ENCODE measurements at places on chromosomes 12 and 14.

DNA sequence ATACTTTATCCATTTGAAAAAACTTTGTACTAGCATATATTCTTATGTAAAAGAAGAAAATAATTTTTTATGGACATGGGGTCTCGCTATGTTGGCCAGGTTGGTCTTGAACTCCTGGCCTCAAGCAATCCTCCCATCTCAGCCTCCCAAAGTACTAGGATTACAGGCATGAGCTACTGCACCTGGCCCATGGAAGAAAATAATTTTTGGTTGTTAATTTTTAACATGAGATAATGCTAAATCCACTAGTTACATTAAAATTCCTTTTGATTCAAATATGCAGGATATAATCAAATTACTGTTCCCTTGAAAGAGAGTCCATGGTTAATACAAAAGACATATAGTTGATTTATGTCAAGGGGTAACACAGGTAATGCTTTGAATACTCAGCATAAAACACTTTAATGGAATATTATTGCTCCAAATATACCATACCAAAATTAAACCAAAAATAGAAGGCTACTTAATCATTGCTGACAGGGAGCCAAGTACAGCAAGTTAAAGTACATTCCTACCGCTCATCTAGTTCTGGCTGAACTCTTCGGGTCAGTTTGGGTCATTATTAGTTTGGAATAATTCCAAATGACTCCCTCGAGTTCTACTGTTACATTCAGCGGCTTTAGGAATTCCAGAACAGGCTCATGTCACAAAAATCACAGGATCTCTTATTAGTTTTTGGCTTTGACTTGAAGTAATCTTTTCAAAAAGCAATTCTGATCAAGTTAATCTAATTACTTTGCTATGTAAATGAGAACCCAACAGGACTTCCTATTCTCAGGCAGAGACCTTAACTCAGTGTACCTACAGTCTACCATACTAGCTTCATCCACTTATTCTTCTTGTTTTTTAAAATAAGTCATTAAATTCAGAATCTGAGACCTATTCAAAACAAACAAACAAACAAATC, 6.1 kb downstream of the SOS2 start:
- no peak for DNase-seq

DNA sequence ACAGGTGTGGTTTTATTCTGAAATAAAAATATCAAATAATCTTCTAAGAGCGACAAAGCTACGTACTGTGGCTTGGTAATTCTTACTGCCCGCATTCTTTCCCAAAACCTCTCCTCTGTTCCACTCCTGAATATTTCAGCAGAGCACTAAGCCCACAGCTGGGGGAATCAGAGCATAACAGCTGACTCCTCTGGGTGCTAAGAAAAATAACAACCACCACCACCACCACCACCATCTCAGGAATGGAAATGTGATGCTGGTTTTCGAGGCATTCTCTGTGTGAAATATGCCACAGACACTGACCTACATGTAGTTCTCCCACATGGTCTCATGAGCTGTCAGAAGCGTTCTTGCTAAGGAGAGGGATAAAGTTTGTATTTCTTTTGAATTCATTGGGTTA, 183.7 kb downstream of the BMP4 start:
- DNase-seq: no peak

DNA sequence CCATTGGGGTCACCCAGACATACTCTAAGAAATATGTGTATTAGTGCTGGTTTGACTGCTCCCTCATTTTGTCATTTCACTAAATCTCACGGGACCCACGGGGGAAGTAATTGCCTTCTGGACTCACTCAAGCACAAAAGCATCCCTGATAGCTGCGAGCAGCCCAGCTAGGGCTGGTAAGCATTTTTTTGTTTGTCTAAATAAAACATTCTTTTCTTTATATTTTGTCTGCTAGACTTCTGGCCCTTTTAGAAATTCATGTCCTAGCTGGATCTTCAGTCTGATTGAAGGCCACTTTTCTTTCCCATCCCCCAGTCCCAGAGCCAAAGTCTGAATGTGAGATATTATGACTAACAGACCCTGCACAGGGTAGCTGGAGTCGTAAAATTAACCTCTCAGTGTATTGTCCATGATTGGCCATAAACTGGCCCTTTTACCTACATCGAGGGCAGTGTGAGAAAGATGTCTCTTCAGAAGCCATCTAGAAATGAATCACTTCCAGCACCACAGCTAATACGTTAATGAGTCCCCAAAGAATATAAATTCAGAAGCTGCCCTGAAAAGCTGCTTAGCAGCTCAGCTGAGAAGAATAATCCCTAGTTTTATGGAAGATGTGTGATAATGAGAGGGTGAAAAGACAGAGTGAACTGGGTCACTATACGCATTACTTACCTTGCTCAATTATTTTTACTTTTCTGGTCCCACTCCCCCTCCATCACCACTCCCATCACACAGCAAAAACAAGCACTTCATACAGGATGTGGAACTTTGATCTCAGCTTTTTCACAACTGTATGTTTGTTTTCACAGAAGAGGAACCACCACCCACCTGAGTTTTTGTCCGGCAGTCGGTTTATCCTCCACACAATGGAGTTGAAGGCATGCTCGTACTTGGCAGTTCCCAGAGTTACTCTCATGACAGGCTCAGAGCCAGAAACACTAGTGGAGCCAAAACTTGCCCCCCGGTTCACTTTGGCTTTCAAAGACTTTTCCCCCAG, 55.6 kb upstream of the GTF2A1 start:
- DNase-seq: no peak

DNA sequence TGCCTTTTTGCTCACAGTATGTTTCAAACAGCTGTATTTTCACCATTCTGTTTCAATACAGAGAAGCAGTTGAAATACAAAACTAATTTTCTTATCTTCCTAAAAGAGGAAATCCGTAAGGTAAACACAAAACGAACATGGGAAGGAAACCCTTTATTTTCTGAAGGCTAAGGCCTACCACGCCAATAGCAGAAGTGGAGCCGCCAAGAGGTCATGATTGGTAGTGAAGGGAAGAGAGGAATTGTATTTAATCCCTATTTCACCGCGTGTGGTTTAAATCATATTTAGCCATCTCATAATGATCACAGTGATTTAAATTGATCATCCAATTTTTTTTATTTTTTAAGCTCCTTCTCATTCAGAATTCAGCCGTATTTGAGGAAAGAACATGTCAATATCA, 398.2 kb downstream of the PRKD1 start:
- no peak for DNase-seq

- DNase-seq: no peak
Observed at GRCh38 chr12:130053651-130054069, 108.6 kb upstream of the FZD10 start.

GRCh38 chr12:110436231-110436630, 13.9 kb downstream of the ARPC3 start:
- DNase-seq: no peak

GRCh38 chr14:94562022-94562421, 780 bp downstream of the SERPINA4 start:
- DNase-seq: no peak

GRCh38 chr12:12636641-12637040, 25.0 kb downstream of the CREBL2 start:
- no peak for DNase-seq

GRCh38 chr12:3661028-3661427, 91.9 kb downstream of the CRACR2A start:
- no peak for DNase-seq

DNA sequence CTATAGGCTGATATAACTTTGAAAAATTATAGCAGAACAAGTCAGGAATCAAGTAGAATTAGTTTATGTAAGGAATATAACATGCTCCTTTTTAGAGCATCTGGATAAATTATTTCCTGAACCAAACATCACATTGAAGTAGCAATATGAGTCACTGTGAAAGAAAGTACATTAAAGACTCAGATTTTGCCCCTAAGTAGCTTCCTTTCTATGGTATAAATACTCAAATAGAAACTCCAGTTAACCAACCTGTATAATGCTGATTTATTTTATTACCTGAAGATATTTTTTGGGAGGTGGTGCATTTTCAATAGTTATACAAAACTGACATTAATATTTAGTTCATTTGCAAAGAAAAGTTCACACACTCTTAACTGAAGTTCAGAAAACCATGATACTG, 312.1 kb downstream of the ITPR2 start:
- no peak for DNase-seq

- DNase-seq: no peak
Observed at GRCh38 chr14:88143810-88144209, 138.9 kb downstream of the GPR65 start.

DNA sequence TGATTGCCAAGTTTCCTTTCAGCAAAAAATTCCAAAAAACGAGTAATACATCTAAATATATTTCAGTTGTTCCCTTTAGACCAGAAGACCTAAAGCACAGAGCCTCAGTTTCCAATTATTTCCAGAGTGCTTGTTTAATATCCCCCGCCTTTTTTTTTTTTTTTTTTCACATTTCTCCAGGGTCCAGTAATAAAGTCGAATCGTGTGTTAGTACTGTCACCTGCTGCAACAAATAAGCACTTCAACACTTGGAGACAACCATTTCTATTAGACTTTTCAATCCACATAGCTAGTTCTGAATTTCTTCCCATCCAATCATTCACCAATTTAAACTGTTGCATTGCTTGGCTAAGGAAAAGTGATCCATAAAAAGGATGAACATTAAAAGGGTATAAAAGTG, 13.6 kb downstream of the PDE6H start:
- DNase-seq: no peak

DNA sequence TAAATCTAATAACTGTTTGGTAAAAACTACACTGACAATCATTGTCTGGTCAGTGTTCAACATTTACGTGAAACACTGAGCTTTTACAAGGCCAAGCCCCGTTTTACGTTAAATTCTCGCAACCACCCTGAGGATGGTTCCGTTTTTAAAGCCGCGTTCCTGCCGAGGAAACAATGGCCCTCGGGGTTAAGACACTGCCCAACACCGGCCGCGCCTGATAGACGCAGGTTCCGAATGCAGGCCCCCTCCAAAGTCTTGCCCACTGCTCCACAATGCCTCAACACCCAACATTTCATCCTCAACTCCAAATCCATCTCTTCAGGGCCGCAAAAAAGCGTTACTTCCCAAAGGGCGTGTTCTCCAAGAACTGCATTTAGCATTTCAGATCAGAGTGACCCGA, 953 bp upstream of the SNRPF start:
- DNase-seq: no peak

All from activated T-cell treated with anti-CD3 and anti-CD28 coated beads for 48 hours (primary cell).